ENCODE measurements at places on chromosomes 2 and 18. TPM values are rescaled to one million over a fixed set of nuclear protein-coding genes. Genes with fewer than 3 reads are reported as not detected.

Gene GPR55
- not detected for total RNA-seq

Gene DOK6
- 9.5 TPM for total RNA-seq

Gene LRATD1
- total RNA-seq: 14.1 TPM

Gene PAIP2B
- 3.6 TPM for total RNA-seq

Gene RALB
- total RNA-seq: 81.3 TPM

Gene CNDP1
- 0.24 TPM for total RNA-seq

Gene TUBB8B
- 0.76 TPM for total RNA-seq

Gene SCN9A
- total RNA-seq: 1.8 TPM

Gene GCC2
- total RNA-seq: 53.4 TPM

Gene CAB39
- 121 TPM for total RNA-seq

Gene ZFAND2B
- total RNA-seq: 21.7 TPM

Gene SERPINB2
- total RNA-seq: 0.55 TPM

Gene SCYGR4
- total RNA-seq: not detected

Gene PROKR1
- total RNA-seq: not detected
